ENCODE measurements at places on chromosomes 2 and 18. TPM values are rescaled to one million over a fixed set of nuclear protein-coding genes. Genes with fewer than 3 reads are reported as not detected.

Gene TRIM54
- total RNA-seq, result not detected

DNA sequence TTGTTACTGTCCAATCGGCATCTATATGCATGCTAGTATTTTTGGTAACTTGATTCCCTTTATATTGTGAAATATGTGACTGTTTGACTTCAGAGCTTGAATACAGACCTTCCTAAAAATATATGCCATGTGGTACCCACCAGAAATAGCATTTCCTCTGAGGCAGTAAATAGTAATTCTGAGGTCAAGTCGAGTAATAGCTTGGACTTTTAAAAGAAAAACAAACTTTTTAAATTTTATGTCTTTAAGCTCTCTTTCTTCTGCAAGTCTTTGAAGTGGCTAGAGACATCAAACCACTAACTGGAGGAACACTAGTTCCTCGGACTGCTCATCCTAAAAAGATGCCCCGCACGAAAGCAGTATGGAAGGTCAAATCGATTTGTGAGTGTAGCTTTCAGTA lies 396.8 kb upstream of the SLC14A2 start:
- no peak for DNase-seq

GRCh38 chr2:205462681-205463345 lies 219.5 kb upstream of the NRP2 start:
- no peak for DNase-seq

DNA sequence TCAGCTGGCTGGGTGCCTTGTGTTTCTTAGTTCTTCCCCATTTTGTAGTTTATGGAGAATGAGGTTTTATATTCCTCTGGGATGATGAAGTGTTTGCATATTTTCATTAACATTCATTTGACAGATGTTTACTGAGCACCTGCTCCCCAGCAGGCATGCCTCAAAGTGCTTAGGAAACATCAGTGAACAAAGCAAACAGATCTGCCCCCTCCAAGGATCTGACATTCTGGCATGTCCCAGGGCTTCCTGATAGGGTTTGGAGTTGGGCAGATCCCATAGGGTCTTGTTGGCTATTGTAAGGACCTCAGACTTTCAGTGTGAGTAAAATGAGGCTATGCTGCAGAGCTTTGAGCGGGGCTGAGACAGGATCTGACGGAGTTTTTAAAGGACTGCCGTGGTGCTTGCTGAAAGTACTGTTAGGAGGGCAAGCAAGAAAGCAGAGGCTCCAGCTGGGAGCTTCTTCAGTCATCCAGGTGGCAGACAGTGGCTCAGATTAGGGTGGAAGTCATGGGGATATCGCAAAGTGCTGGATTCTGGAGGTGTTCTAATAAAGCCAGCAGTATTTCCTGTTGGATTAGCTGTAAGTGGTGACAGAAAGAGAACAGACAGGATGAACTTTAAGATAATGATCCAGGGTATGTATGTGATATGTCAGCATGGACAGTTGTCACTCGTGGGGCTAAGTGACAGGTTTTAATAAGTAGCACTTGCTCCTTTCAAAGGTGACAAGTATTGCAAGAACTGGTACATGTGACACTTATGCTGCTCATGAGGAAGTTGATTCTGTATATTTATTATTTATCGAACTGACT lies 11.3 kb upstream of the IAH1 start:
- DNase-seq, result no peak

Gene PRKAG3
- total RNA-seq, result not detected

DNA sequence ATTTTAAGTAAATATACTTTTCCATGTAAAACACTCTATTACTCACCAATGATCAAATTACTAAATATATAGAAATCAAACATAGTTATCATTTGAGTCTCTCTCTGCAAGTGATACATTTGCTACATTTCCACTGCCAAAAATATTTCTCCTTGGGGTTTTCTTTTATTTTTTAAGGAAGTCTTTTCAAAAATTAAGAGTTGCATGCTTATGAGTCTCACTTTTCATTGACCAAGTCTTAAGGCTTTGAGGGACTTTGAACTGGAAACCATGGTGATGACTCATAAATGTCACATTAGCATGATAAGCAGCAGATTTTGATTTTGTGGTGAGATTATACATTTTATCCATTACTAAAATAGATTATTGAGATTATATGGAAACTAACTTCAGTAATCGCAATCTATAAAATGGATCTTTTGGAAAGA lies 152.9 kb downstream of the FAM124B start:
- no peak for DNase-seq

DNA sequence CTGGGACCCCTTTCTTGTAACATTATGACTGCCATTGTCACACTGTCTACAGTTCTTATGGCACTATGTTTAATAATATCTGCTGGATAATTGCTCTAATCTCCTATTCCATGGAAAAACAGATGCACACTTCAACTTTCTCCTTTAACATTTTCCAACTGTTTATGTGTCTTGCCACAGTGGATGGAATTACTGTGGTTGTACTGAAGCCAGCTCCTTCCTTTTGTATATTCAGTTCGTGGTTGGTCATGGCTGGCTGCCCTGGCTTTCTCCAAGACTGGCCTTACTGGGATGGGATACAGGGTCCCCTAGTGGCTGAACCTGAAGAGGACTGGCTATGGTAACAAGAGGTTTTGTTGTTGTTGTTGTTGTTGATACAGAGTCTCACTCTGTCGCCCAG lies 113.9 kb downstream of the SS18 start:
- DNase-seq, result no peak

- DNase-seq, result no peak
Measured at GRCh38 chr2:134149904-134150303, 104.0 kb upstream of the MGAT5 start.

Gene UGT1A8
- not detected for total RNA-seq

DNA sequence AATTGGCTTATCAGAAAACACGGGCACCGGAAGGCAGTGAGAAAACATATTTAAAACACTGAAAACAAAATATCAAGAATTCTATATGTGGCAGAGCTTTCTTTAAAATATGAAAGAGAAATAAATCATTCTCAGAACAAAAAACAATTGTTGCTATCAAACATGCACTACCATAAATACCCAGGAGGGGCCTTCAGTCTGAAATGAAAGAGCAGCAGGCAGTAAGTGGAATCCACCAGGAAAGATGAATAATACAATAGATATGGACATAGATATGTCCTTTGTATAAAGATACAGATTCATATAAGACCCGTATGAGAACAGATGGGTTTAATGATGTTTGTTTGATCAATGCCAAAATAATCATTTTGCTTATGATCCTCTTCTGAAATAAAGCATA lies 142.0 kb downstream of the TMEM18 start:
- no peak for DNase-seq

DNA sequence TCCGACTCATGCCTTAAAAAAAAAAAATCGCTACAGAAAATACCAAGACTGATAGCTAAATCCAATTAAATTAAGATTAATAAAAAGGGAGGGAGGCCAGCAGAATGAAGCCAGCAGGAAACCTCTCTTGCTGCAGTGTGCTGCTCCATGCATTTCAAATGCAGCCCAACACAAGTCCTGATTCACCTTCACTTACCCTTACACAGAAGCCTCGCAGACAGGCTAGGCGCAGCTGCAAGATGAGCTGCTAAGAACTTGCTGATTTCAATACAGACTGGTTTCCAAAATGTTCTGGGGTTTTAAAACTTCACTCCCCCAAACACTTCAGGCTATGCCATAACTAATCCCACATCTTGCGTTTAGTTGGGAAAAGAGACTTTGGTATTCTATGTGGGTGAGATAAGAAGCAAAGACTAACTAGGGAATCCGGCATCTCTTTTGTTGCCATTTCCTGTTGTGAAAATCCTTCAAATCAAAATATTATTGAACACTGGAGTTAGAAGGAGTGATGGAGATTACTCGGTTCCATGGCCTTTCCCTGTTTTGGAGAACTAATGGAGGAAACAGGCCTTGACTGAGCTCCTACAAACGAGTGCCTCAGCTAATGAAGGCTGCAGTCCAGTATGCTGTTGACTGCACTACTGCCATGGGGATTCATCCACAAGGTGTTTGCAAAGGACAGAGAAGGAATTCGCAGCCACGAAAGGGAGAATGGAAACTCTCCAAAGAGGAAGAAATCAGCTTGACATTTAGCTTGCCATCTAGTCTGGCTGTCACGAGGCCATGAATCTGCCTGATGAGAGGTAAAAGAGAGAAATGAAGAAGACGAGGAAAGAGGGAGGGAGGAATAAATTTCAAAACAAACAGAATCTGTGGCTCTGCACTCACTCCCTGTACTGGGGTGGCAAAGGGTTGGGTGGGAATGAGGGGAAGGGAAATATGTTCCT lies 67.3 kb downstream of the CLHC1 start:
- DNase-seq, result no peak

DNA sequence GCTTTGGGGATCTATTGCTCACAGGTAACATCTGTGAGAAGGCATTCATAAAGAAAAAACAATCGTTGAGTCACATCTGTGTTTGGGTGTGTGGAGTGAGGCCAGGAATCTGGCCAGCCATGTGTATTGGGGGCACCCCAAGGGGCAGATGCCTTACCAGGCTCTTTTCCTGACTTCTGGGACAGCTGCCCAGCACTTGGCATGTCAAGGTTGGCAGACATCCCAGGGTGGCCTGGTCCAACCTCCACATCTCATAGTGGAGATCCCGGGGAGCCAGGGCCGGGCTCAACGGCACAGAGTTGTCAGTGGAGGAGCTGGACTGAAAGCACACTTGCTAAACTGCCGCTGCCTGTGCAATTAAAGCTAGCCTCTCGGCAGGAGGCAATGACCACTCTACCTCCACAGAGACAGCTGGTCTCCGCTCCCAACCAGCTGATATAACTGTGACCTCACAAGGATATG lies 75.3 kb upstream of the MGAT4A start:
- DNase-seq, result no peak

DNA sequence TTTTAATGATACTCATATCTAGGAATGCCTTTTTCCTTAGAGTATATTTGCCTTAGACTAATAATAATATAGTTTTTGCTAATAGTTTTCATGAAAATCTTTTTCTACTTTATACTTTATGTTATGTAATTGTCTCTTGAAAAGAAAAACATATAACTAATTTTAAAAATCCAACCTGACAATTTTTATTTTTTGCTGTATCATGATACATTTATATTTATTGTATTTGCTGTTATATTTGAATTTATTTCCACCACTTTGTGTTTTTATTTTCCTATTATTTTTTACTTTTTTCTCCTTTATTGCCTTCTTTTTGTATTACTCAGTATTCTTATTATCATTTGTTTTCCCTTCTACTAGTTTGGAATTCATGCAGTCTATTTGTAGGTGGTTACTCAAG lies 85.4 kb downstream of the MBD5 start:
- DNase-seq, result no peak

DNA sequence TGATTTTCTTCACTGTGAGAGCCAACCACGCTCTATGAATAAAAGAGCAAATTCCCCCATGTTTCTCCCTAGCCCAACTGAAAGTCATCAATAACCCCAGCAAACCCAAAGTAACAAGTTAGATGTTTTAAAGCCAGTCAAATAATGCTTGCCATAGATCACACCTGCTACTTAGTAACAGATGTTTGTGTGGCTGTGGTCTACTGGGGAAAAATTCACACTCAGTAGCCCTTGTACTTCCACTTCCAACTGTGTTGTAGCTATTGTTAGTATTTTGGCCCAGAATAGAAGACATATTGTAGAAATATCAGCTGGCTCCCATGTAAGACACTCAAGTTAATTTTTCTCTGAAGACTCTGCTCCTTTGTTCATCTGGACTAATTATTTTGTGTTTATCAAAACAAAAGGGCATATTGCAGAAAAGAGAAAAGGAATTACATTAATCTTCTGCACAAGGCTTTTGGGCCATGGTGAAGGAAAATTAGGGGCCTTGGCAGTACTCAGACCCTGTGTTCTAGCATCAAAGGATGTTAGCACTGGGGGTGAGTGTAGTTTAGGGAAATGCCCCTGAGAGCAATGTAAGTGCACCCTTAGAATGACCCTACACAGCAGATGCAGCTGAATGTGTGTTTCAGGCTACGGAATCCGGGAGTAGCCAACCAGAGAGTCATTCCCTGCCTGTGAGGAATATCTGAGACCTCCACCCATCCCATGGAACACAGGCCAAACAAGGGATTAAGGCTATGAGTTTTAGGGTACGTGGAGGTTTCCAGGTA lies 521.9 kb downstream of the EPHA4 start:
- no peak for DNase-seq

- DNase-seq, result no peak
Measured at GRCh38 chr2:178679891-178680290, 127.3 kb downstream of the TTN start.

GRCh38 chr2:112843836-112844235 lies 7.3 kb upstream of the IL1B start:
- no peak for DNase-seq

DNA sequence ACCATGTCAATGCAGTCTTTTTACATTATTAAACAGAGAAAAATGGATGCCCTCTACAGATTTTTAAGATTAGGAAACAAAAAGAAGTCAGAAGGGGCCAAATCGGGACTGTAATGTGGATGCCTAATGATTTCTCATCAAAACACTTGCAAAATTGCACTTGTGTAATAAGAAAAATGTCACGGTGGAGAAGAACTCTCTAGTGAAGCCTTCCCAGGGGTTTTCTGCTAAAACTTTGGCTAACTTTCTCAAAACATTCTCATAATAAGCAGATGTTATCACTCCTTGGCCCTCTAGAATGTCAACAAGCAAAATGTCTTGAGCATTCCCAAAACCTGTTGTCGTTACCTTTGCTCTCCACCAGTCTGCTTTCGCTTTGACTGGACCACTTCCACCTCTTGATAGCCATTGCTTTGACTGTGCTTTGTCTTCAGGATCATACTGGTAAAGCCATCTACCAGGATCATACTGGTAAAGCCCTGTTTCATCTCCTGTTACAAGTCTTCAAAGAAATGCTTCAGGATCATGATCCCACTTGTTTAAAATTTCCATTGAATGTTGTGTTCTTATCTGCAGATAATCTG lies 226.8 kb downstream of the TNS1 start:
- no peak for DNase-seq

DNA sequence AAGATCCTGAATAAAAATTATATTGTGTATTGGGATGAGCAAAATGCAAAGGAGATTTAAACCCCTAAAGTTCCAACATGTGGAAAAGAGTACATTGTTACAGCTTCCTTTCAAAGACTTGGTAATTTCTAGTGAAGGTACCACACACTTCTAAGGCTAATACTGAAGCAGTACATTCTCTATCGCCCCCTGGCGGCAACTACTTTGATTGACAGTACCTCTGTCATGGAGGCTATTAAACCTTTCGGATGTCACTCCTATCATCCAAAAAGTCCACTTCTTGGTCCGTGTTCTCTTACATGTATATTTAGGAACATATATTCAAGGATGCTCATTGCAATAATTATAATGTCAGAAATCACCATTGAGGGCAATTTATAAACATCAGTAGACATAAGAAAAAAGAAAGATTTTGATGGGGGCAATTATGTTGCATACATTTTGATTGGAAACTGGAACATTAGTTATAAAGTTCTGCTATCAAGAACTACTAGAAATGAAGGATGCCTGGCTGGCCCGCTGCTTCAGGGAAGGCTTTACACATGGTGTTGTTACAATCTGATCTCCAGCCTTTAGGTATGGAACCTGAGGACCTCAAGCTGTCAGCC lies 601.6 kb downstream of the CPS1 start:
- DNase-seq, result peak; percentile 77
